Stimulated activated CD4-positive, alpha-beta T cell treated with anti-CD3 and anti-CD28 coated beads, Interleukin-1b, Interleukin-23, amount 100 ng/mL, for 1 hour (primary cell): ENCODE measurements at places on chromosomes 5 and 9.

DNA sequence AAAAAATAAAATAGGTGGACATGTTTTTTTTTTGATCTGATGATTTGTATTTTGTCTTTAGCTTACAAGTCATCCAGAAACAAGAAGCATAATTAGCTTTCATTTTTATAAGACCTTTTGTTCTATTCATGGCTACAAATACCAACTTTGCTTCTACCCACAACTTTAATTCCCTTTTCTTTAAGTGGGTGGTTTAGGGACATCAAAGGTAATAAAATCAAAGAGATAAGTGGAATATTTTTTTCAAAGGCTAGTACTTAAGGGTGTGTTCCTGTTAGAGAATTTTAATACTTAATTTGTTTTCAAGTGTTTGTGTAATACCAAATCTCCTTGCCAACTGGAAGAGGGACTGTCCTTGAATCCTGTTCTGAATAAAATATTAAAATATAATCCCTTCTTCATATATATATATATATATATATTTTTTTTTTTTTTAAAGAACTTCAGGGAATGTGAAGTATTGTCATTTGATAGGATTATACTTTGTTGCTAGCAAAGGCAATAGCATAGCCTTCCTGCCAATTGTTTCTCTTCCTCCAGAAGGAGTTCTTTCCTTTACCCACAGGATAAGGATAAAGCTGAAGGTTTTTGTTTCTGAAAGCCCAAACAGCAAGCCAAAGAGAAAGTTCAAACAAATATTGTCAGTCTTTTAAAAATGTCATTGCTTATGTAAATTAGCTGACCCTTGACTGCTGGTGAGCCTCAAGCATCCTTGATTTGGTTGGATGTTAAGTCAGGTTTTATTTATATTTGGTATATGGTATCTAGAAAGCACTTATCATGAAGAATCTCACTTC lies 108.9 kb downstream of the PAM start:
- no peak for DNase-seq

DNA sequence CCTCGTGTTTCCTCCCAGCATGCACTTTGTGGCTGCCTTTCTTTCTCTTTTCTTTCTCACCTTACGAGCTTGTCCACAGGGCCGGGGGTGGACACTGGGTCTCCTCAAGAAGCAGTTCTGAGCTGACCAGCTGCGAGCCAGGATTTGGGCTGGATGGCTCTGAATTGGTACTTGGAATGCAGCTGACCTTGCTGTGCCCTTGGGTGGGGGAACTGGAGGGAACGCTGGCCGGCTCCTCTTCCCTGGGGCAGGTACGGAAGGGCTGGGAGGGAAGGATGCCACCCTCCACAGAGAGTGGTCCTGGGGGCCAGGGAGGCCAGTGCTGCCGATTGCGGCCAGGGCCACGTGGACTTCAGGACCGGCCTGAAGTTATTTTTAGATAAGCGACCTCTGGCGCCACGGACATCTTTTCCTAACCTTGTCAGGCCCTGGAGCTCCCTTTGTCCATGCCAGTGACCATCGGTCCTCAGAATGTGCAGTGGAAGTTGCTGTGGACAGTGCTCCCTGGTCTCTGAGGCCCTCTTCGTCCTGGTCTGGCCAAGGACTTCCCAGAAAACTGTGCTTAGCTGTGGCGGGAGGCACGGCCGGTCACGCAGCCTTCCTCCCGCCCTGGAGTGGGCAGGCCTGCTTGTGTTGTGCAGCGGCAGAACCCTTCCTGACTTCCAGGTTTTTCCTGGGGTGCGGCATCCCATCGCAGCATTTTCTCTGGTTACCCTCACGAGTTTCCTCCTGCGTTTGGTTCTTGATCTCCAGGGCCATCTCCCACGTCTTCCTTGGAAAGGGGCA lies 13.5 kb upstream of the AHRR start:
- no peak for DNase-seq

GRCh38 chr9:71941998-71942567 lies 30.6 kb downstream of the C9orf85 start:
- DNase-seq: no peak

DNA sequence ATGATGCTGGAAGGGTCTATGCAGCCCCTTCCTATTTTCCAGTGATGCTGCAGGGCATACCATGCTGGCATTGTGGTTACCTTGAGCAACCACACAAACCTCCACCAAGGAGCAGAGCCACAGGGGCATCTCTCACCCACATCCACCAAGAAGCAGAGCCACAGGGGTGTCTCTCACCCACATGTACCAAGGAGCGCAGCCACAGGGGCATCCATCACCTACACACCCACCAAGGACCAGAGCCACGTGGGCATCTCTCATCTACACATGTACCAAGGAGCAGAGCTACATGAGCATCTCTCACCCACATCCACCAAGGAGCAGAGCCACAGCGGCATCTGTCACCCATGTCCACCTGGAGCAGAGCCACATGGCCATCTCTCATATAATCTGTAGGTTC lies 8.8 kb upstream of the GM2A start:
- no peak for DNase-seq

DNA sequence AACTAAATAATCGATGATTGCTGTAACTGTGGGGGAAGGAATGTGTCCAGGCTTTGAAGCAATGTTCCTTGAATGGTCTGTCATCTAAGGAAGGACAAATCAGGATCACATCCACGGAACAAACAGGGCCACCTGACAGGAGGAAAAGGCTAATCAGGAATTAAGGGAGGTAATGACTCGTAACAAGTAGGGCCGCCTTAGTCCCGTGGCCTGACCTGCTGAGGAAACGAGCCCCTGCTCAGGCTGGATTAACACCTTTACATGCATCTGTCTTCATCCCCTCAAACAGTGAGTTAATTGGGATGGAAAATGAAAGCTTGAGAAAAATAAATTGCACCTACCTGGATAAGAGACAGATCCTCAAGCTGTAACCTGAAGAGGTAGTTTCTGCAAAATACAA lies 227.8 kb downstream of the SEMA5A start:
- DNase-seq: no peak

- peak; percentile 42 for DNase-seq
Observed at GRCh38 chr9:83334320-83334719, 203.9 kb downstream of the FRMD3 start.

- no peak for DNase-seq
Observed at GRCh38 chr9:130543859-130544258, 35.5 kb upstream of the FUBP3 start.

GRCh38 chr5:81755320-81755719 lies 4.4 kb upstream of the SSBP2 start:
- no peak for DNase-seq

DNA sequence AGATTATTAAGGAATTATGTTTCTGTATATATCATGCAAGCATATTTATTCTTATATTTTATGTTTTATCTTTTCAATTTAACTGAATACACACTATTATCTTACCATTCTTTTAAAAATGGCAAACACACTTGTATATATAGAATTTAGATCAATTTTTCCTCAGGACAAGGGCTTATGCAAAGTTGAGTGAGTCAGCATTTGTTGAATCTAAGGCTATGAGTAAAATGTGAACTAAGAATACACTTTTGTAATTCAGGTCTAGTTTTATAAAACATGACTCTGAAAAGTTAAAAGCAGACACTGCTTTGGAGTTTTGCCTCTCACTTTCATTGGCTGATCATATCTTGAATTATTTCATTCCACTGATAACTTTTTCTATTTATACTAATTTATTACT lies 127.8 kb downstream of the FOCAD start:
- DNase-seq: no peak

DNA sequence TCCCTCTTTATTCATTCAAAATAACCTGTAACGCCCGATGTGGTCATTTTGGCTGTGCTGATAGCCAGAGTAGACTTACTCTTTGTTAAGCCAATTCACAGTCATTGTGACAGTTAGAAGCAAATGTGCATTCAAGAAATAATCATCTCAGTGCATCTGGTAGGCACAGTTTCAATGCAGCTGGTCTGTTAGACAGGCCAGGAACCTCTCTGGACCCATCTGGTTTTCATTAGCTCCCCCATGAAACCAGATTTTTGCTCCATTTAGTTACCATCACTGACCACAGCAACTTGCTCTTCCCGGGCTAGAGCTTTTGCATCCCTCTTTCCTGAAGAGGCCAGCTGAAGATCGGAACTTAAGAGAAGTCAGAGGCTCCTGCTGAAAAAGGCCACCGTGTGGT lies 284.2 kb downstream of the NSG2 start:
- no peak for DNase-seq

DNA sequence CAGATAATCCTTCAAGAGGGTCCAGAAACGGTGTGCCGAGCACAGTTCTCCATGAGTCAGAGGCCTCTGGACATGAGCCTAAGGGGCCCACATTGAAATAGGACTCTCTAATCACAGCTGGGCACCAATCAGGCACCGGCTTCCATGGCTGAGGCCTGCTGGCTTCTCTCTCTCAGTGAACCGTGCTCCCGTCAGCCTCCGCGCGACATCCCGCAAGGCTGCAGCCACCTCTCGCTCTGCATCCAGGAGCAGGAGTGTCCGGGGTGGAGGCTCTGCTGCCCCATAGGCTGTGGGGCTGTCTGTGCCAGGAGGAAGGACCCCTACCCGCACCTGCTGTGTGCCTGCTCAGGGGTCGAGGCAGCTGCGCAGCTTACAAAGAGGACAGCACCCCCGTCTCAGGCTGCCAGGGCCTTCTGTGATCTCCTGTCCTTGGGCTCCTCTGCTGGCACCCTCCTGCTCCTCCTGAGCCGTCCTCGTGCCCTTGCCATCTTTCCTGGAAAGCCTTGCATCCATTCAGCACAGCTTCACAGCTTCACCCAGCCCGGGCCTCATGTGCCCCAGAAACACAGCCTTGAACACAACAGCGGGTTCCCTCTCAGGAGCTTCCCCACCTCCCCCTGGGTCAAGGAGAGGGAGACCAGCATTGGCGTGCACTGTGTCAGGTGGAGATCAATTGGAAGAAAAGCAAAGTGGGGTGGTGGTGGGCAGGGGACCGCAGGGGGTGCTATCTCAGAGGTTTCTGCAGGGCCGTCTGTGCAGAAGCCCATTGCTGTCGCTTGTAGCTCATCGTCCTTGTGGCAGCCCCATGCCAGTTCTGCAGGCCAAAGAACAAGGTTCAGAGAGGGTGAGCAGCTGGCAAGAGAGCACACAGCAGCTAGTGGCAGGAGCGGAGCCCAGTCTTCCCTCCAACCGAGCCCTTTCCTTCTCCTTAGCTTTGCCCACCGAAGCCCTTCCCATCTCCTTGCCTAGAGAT lies 22.8 kb upstream of the FCN1 start:
- DNase-seq: no peak

DNA sequence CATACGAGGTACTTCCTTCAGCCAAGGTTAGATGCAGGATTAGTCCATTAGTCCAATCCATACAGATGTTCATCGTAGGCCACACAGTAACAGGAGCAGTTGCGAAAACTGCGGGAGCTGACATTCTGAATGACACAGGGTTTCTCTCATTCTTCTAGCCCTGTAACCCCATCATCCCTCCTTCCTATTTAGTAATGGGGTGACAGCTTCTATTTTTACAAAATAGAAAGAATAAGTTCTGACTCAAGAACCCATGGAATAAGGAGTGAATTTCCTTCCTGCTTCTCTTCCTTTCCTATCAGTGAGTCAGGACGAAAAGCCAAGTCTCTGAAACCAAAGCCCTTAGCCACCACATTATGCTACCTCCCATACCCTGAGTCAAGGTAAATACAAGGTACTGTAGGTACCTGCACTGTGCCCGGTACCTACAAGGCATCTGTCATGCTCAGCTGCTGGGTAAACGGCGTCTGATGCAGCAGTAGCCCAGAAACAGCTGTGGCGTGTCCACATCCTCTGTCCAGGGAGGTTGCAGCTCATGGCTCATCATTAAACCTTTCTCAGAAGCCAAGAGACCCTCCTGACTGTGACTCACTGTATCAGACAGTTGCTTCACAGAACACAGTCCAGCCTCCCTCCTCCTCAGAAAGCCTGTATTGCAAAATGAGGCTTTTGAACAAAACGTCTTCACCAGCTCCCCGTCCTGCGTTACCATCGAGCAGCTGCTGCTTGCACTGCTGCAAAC lies 84.2 kb downstream of the ESM1 start:
- DNase-seq: no peak

- DNase-seq: no peak
Observed at GRCh38 chr5:126912616-126913200, 117.7 kb downstream of the MARCHF3 start.

DNA sequence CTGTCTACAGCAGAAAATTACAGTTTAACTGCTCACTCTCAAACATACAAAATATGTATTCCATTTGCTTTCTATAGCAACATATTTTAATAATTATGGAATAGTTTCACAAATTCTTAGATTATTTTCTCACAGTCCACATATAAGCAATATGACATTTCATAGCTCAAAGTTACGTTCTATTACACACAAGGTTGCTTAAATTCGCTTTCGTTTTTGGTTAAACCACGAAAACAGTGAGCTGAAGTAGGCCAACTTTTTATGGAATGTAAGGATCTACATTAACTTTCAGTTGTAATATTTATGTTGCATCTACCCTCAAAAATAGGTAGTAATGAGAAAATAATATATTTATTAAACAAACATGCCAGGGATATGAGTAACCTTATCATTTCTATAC lies 966.0 kb upstream of the ACO1 start:
- no peak for DNase-seq

GRCh38 chr9:114076237-114077161 lies 1.6 kb downstream of the AMBP start:
- DNase-seq: no peak

- DNase-seq: no peak
Observed at GRCh38 chr5:11854936-11855335, 49.3 kb downstream of the CTNND2 start.

DNA sequence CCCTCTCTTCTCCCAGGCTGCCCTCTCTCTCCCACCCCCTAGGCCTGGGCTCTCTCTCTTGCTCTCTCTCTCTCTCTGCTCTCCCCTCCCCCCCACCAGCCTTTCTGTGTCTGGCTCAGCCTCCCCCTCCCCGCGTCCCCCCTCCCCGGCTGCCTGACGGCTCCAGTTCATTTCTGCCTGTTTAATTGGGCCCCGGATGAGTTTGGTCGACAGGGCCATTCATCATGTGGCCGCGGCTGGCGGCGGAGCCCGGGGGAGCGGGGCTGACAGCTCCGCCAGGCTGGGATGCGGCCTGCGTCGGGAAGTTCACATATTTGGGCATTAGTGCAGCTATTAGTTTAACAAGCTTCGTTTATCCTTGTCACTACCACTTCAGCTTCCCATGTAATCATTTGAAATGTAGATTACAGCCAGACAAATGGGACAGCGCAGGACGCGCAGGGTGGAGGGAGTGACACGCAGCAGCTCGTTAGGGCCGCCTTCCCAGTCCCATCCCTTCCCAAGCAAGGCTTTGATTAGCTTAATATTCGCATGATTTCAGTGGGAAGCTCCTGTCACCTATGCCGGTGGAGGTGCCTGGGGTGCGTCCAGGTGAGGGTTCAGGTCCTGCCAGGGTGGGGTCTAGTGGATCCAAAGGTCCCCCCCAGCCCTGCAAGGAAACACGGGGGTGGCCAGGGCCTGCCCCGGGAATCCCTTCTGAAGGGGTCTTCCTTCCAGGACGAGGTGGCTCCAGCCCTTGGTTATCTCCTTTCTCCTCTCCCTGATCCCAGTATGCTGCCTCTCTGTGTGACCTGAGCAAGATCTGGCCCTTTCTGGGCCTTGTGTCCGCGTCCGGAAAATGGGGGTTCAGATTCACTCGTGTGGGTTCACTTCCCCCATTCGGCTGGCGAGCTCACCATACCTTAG lies 214.8 kb downstream of the PAX5 start:
- DNase-seq: no peak
